ENCODE measurements at places on chromosomes 12 and 14.

GRCh38 chr12:45305907-45306306 lies 90.0 kb downstream of the ANO6 start:
- DNase-seq, result no peak

DNA sequence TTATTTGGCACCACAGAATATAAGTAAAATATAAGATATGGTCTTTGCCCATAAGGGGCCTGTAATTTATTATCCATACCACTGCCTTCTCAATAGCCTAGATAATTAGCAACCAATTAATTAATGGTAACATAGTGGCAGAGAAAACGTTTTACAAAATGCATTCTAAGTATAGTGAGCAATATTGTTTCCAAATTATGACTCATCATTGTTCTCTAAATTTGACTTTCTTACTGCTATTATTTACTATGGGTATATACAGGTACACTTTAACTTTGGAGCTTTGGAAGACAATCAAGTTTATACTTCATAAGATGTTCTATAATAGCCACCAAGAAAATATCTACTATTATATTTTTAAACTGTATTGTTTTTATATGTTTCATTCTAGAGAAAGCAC lies 26.7 kb downstream of the DCP1B start:
- no peak for DNase-seq

DNA sequence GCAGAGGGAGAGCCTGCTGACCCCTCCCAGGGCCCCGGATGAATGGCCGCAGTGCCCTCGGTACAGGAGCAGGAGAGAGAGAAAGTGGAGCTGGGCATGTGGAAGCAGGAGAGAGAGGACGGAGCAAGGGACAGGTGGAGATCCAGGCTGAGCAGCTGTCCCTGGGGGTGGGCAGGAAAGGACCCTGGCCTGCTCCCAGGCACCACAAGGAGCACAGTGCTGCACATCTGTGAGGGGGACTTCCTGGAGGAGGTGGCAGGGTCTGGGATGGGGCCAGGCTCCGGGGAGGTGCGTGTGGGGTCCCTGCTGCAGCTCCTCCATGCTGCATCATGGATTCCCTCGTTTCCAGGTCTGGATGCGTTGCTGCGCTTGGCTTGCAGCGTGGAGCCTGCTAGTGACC lies 13.0 kb upstream of the DLK1 start:
- DNase-seq, result peak; percentile 69

DNA sequence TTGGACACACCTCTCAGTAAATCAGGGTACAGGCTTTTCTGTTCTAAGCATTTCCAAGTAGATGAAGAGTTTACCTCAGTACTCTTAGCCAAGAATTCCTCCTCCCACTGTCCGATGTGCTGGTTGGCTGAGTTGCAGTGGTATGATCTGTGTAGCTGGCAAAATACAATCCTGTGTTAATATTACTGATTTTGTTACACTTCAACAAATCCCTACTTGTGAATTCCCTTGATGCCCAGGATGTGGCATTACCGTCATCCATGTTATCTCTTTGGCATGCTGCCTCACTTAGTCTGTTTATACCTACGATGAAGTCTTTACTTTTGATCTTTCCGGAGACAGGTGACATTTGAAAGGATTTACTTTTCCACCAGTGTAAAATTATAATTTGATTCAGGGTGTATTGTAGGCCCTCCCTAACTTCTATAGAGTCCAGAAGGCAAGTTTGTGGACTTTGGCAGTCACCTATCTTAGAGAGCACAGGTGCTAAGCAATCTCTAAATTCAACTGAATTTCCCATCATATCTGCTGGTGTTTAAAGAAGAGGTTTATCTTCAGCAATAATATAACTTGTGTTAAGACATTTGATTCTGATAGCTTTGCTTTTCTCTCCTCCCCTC lies 10.1 kb downstream of the CCDC196 start:
- no peak for DNase-seq

DNA sequence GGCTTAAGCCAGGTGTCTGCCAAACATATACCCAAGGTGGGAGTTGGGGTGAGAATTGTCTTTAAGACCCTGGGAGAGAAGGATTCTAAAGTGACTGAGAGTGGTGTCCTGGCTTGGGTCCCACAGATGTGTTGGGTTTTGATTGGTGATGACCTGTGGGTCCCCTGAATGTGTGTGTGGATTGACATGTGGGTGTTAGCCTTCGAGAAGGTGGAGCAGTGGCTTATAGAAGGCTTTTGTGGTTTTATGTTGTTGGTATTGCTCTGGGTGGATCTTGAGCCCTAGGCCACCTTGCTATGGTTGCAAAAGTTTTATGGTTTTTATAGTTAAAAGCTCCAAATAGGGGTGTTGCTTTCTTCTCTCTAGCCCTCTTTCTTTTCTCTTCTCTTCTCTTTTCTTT lies 29.7 kb downstream of the PLEKHG3 start:
- no peak for DNase-seq

Data from SHP77 (cell line).